ENCODE measurements at places on chromosomes 5 and 9.
A peak's percentile ranks its signal among the peaks of the same experiment; 100 is the strongest.

GRCh38 chr9:72383978-72384709, 19.1 kb upstream of the ZFAND5 start:
- peak; percentile 82 for DNase-seq

DNA sequence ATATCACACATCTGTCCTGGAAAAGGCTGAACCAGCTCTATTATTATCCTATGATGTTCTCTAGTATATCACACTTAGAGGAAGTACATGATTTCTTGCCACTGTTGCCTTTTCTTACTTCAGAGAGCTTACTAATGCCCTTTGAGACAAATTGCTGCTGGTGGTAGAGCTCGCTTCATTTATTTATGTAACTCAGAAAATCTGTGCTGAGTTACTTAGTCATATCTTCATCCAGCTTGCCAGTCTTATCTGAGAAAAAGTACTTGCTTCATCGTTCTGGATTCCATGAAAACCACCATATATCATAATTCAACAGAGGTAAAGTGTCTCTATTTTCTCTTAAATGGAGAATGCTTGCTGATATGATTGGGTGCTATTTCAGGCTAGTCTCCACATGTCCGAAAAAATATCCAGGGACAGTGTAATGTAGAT, 26.6 kb downstream of the PTPDC1 start:
- DNase-seq: peak; percentile 70

DNA sequence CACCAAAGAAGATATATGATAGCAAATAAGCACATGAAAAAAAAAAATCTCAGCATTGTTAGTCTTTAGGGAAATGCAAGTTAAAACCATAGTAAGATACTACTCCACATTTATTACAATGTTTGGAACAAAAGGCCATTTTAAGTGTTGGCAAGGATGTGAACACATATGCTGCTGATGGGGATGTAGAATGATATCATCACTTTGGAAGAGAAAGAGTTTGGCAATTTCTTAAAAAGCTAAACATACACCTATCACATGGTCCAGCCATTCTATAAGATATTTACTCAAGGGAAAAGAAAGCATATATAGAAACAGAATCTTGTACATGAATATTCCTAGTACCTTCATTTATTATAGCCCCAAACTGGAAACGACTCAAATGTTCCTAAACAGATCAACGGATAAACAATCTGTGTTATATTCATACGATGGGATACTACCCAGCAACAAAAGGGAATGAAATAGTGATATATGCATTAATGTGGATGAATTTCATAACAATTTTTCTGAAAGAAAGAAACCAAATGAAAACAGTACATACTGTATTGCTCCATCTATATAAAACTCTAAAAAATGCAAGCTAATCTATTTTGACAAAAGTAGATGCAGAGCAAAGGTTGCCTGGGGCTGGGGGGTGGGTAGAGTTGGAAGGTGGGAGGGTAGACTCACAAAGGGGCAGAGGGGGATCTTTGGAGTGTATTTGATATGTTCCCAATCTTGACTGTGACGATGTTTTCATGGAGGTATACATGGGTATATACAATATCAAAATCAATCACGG, 45.7 kb upstream of the SMAD5 start:
- no peak for DNase-seq

DNA sequence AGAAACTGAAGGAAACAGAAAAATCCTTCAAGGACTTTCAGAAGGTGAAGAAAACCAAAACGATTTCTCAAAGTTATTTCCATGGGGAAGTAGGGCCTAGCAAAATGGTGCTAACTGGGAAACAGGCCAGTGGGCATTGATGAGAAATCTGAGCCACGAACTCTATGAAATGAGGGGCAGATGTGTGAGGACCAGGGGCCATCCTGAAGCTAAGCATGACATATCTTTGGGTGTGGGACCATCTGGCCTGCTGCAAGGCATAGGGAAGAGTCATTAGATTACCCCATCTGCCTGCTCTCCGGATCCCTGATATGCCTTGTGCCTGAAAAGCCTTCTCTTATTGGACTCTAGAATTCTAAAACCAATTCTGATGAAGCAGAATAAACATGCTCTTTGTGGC, 143.8 kb downstream of the PALM2AKAP2 start:
- DNase-seq: no peak

DNA sequence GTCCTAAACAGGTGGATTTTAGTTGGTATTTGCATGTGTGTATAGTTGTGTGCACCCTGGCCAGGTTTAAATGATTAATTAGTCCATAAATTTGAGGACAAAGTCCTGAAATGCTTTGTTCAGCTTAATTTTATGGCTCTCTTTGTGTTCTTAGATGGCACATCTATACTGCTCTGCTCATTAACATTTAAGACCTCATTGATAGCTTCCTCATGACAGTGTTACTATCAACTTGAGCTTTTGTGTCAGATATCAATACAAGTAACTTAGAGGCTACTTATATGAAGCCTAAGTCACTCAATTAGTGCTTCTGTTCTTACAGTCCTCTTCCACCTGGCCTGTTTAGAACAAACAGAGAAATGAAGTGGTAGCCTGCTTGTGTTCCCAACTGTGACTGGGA, 240.9 kb downstream of the TRPM3 start:
- DNase-seq: no peak

- DNase-seq: no peak
Observed at GRCh38 chr5:127562252-127562651, 44.8 kb downstream of the PRRC1 start.

GRCh38 chr5:881551-881935, 11.1 kb downstream of the BRD9 start:
- DNase-seq: no peak

Measured in brain microvascular endothelial cell (primary cell).